H54 (cell line): ENCODE measurements at places on chromosomes 4 and X.

DNA sequence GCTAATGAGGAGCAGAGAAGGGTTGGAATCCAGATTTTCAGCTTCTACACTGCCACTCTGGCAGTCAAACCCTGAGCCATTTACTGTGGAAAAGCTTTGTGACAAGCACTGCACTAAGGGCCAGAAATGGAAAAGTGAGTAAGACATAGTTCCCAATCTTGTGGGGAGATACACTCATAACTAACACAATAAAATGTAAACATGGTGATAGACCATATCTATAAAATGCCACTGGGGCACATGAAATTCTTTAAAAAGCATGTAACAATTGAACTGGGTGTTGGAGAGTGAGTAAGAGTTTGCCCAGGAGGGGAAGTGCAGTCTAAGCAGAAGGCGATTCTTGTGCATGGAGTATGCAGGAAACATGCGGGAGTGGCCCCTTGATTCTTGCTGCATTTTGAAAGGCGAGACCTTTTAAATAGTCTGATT lies 32.0 kb upstream of the ANXA5 start:
- DNase-seq: peak; percentile 4

DNA sequence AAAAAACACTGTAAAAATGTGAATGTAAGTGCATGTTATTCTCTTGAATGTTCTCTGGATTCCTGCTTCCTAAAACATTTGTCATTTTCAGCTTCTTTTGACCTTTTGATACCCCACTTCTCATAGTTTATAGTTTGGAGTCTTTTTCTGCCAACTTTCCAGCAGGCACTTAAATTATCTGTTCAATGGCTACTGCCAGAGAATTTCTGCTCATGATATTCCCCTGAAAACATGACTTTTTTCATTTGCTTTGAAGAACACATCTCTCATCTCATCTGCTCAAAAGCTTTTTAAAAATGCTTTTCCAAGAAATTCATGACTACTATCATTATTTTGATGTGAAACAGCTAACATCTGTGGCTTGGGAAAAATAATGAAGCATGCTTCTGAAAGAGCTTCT lies 269.7 kb upstream of the PCDH7 start:
- DNase-seq: no peak

GRCh38 chr4:47646372-47646771 lies 161.3 kb downstream of the ATP10D start:
- DNase-seq: no peak

DNA sequence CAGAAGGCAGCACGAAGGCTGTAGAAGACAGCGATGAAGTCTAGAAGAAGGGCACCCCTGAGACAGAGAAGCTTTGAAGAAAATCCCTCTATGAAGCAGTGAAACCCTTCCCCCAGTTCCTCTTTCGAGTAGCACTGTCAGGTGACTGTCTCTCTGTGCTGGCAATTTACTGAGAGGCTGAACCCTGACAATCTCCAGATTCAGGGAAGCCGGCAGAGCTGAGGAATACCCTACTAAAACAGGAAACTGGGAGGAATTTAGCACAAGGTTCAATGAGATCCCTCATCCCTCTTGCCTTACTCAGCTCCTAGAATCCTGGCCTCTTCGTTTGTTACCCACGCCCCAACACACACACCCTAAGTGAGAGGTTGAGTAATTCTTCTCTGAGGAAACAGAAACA lies 239.7 kb upstream of the NOCT start:
- DNase-seq: no peak

GRCh38 chr4:169342159-169342860 lies 71.6 kb upstream of the SH3RF1 start:
- no peak for DNase-seq

DNA sequence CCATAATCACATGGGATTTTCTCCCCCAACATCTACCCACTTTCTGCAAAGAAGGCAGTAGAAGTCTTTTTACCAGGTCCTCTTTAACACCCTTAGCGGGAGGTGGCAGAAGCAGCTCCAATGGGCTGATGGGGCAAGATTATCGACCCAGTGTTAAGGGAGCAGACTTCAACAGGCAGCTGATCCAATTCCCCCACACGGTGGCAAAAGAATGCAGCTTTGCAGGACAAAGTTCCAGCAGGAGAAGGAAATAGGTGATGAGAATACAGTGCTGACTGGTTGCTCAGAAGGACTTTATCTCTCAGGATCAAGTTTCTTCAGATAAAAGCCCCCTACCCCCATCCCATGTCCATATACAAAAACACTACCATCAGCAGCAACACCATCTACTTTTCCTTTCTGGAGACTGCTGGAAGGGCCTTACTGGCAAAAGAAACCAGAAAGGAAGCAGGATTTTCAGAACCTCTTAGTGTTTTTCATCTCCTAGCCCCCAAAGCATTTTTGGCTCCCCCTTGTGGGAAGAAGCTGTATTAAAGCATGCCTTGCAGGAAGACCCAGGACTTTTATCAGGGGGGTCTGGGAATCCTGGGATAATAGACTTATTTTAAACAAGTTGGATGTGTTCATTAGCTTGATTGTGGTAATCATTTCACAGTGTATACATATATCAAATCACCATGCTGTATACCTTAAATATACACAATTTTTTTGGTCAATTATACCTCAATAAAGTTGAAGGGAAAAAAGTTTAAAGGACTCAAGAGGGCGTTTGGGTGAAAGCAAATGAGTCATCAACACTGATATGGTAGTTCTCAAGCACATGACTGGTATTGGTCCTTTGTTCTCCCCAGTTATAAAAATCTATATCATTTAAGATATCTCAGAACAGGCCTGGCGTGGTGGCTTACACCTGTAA lies 146.4 kb downstream of the GPC3 start:
- DNase-seq: no peak

- DNase-seq: no peak
Observed at GRCh38 chr4:173311368-173311767, 22.8 kb downstream of the HMGB2 start.

GRCh38 chr4:123359449-123360315 lies 36.9 kb upstream of the SPRY1 start:
- no peak for DNase-seq

GRCh38 chr4:53436251-53436650 lies 58.8 kb downstream of the FIP1L1 start:
- DNase-seq: no peak

- DNase-seq: no peak
Observed at GRCh38 chr4:99394896-99395295, 40.2 kb downstream of the ADH7 start.

DNA sequence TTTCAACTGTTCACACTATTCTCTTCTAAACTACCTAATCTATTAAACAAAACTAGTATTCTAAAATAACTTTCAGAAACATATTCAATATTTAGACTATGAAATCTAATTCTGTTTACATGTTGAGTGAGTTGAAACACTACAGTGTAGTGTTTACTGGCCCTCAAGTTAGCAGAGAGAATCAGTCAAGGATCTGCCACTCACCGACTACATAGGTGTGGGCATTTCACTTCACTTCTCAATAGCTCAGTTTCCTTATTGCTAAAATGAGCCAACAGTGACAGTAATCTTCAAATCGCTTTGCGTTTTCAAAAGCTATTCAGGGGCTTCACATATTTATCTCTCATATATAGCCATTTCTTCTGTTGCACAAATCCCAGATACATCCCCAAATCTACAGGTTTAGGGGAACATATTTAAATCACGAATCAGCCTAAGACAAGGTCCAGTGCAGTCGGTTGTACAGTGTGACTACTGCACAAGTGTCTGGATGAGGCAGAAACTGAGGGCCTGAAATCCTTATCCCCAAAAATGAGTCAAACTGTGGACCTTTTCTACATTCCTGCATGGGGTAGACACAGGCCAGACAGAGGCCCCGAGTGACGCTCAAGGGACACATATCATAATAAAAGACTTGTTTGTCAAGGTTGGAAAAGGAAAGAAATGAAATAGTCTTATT lies 129.8 kb downstream of the PPP3CA start:
- DNase-seq: no peak

DNA sequence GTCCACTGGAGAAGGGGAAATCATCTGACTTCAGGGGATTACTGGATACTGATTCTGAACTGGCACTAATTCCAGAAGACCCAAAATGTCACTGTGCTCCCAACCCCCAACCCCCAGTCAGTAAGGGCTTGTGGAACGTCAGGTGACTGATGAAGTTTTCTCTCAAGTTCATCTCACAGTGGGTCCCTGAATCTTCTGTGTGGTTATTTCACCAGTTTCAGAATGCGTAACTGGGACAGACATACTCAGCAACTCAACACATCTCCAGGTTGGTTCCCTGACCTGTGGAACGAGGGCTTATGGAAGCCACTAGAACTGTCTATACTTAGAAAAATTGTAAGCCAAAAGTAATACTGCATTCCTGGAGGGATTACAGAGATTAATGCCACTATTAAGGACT lies 45.3 kb downstream of the DDX60L start:
- no peak for DNase-seq

DNA sequence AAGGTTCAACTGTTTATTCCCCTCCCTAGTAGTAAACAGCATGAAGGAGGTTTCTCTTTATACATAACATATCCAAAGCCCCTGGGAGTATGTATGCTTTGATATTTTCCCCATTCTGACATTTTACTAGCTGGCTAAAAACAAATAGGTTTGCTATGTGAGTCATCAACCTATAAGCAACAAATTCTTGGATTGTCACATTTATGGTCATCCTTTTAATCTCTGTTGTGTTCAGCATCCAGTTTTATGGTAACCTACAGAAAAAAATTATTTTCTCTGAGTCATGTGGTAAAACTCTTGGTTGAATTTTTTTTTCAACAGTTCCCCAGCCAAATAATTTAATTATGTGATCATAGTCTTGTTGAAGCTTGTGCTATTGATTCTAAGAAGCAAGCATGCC lies 734.1 kb downstream of the ADGRL3 start:
- no peak for DNase-seq

DNA sequence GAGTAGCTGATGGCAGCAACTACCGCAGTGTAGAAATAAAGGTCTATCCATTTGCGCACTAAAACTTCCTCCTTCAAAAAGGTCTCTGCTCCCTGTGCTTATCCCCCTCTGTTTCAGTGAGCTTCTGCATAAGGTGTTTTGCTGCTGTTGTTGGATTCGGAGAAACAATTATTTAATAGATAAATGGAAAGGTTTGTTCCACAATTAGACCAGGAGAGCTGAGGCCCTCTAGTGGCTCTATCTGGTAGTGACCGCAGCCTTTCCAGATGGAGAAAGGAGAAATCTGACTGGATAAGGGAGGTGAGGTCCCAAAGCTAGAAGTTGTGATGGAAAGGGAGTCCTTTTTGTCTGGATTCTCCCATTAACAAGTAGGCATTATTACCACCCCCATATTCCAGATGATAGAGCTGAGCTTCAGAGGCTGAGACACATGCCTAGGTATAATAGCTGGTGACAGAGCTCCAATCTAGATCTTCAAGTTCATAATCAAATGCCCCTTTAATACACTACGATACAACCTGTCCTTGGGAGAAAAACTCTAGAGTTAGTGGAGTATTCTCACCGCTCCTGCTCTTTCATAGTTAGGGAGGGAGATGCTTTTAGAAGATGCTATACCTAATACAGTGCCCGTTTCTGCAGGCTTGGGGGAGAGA lies 5.1 kb upstream of the GABRQ start:
- no peak for DNase-seq

DNA sequence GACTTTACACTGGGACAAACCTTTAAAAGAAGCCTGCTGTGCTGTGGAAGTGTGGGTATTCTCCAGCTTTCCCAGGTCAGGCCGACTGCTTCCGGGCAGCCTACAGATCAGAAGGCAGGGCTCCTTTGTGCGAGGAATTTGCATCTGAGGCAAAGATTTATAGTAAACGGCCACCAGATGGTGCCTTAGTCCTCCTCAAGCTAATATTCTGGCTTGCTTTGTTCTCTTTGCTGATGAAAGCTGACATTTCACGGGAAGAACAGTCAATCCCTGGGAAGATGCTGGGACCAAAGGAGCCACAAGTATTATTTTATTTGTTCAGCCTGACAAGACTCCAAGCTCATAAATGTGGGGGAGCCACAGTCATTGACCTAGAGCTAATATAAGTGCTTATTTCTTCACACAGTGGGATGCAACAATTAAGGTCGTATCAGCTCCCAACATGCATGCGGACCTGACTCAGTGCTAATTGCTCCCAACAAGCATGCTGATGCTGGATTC lies 120.7 kb upstream of the TRIM2 start:
- DNase-seq: peak; percentile 46

GRCh38 chr4:190020790-190021717 lies 6.0 kb downstream of the FRG2 start:
- no peak for DNase-seq

DNA sequence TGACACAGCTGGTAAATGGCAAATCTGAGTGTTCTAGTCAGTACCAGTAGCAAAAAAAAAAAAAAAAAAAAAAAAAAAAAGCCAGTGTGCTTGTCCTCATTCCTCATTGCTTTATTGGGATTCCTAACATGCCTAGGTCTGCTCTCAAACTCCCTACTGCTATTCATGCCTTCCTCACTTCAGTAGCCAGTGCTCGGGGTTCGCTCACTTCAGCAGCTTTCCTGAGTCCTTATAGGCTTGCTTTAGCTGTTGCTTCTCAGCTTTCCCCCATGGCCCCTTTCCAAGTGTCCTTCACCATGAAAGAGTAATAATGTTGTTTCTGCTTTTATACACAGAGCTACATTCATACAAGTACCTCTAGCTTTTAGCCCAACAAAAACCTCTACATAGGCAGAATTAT lies 30.8 kb downstream of the SLITRK2 start:
- no peak for DNase-seq

DNA sequence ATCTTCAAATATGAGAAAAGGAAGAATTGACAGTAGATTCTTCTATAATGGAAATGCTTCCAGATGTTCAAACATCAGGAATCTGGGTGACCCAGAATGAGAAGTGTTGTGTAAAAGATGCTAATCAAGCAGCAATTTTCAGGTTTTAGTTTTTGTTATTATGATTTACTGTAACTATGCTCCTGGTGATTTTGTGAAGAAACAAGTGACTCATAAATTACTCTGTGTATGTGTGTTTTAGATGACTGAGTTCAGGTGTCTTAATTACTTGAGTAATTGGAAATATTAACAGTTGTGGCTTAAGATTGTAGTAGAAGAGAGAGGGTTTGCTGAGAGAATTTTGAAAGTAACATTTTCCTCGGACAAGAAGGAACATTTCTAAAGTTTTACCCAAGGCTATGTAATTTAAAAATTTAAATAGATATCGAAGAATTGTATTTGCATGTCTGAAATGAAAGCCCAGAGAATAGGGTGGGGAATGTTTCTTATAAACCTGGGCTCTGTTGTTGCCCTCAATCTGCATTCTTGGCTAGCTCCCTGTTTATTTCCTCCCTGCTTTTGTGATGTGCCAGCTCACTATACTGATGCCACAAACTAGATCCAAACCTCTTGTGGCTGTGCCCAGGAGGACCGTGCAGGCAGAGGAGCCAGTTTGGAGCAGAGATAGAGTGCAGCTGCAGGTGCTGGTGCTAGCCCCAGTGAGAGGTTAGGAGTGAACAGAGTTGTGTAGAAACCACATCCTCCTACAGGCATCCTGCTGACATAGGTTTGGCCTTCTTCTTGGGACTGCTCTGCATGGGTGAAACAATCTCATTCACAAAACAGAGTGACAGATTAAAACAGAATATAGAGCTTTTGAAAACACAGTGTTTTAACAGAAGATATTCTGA lies 25.4 kb upstream of the TNIP3 start:
- DNase-seq: no peak

- no peak for DNase-seq
Observed at GRCh38 chrX:2330910-2331309, 169.9 kb downstream of the DHRSX start.

GRCh38 chrX:120145295-120145925 lies 13.0 kb upstream of the RHOXF2 start:
- DNase-seq: no peak

GRCh38 chr4:183448436-183448835 lies 4.0 kb downstream of the CDKN2AIP start:
- no peak for DNase-seq
